ENCODE measurements at places on chromosomes 2 and 18.

DNA sequence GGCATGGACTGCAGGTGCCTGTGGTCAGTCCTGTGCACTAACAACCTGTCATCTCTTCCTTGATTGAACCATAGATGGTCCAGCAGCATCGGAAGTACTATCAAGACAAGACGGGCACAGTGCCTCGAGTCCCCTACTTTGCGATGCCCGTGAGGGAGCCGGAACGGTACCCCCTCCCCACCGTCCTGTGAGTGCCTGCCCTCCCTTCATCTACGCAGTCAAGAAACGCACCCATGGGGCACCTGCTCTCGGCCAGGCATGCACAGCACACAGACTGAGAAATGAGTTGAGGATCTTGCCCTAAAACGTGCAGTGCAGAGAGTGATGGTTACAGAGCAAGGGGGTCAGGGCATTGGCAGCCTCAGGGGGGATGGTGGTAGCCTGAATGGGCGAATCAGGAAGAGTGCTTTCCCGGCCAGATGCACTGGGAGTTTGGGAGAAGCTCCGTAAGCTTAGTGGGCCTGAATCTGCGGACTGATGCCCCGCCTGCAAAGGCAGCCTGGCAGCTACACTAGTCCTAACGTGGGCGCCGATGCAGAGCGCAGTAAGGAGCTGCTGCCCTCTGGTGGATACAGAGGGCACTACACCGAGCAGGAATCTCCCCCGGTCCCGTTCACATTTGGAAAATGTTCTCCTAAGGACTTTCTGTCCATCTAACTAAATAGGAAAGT is 63.6 kb downstream of the CIB4 start:
- peak; percentile 89 for DNase-seq

GRCh38 chr18:74172697-74173433 is 24.5 kb downstream of the TIMM21 start:
- no peak for DNase-seq

DNA sequence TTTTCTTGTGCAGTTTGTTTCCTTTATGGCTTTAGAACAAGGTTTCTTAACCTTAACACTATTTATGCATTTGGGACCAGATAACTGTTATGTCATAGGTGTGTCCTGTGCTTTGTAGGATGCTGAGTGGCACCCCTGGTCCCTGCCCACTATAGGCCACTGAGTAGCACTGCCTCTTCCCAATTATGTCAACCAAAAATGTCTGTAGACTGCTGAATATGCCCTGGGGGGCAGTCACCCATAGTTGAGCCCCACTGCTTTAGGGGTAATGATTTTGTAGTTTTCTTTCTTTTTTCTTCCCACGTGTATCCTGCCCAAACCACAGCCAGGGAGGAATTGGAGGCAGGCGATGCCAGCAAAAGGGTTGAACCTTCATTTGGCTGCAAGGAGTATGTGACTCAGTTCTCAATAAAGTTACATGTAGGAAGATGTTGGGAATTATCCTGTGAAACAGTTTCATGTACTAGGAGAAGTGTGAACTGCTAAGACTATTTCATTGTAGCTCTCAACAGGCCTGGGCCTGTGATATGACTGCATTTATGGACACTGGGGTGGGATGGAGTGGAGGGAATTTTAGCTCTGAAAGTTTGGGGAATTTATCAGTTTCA is 65.7 kb downstream of the FMNL2 start:
- no peak for DNase-seq

- DNase-seq = no peak
Measured at GRCh38 chr2:28433935-28434599, 41.4 kb downstream of the FOSL2 start.

- DNase-seq = peak; percentile 20
Measured at GRCh38 chr2:122063716-122064115, 308.3 kb downstream of the TSN start.

DNA sequence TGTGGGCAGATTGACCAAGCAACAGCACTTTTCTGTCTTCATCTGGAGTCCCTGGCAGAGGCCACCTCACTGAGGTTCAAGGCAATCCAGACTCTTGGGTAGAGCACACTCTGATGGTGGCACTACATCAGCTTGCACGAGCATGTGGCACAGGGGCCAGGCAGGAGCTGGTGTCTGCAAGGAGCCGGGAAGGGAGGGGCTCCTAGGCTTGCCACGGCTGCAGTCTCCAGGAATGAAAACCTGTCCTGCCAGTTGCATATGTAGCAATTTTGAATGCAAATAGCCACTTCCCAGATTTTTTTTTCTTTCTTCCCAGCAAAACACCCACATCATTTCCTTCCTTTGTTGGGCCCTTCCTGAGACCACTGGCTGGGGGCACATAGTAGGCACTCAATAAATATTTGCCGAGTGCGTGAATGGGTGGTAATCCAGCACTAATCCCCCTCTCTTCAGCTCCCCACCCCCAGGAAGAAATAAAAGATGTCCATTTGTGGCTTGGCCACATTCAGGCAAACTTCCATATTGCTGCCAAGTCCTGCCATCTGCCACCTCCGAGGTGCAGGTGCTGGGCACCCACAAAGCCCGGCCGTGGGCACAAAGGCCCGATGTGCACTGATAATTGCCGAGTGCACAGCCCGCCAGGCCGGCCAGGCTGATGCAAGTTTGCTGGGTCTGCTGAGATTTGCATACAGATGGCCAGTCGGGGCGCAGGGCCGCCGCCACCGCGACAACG is 72.4 kb downstream of the MYCN start:
- DNase-seq = no peak

DNA sequence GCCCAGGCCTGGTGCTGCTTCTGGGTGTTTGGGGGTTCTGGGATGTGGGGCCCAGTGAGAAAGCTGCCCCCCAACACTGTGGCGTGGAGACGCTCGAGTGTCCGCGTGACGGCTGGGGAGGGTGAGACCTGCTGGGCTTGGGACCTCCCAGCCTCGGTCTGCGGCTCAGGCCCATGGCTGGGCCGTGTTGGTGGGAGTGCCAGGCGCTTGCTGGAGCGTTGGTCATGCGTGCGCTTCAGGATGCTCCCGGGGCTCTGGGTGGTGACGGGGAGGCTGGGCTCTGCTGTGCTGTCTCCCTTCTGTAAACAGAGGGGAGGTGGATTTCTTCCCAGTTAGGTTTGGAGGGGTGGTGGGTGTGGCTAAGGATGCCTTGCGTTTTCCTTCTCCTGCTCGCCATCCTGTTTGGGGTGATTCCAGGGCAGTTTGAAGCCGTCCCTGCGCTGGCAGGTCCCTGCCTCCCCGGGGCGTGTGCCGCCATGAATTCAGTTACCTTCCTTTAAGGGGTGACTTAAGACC is 606 bp downstream of the GAL3ST2 start:
- DNase-seq = no peak

DNA sequence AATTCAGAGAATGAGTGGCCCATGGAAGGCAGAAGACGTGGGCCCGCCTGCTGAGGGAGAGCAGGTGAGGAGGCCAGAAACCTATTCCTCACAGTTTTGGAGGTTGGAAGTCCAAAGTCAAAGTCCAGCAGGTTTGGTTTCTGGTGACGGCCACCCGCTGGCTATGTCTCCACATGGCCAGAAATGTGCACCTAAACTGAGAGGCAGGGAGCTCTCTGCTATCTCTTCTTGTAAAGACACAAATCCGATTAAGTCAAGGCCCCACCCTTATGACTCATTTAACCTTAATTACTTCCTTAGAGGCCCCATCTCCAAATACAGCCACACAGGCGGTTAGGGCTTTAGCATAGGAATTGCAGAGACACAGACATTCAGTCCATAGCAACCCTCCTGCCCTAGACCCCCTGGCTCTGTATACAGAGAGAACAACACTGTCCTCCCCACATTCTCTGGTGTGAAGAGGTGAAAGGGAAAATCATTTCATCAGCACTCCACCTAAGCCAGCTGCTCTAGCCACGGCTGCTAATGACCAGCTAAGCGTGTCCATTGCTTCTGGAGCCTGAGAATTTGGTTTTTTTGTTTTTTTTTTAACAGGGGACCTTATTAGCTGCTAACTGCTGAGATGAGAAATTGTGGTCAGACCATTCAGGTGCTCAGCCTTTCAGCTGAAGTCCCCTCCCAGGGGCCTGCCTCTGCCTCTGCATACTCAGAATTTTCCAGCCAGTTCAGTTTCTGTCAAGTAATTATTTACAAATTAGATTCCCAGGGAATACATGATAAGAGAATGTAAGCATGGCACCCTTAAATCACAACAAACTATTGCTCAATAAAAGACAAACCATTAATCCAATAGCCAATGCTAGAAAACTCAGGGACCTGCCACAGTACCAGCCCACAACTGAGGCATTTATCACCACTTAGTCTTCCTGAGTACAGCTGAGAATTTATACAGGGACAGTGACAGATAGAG is 368.7 kb upstream of the ID2 start:
- DNase-seq = peak; percentile 96

DNA sequence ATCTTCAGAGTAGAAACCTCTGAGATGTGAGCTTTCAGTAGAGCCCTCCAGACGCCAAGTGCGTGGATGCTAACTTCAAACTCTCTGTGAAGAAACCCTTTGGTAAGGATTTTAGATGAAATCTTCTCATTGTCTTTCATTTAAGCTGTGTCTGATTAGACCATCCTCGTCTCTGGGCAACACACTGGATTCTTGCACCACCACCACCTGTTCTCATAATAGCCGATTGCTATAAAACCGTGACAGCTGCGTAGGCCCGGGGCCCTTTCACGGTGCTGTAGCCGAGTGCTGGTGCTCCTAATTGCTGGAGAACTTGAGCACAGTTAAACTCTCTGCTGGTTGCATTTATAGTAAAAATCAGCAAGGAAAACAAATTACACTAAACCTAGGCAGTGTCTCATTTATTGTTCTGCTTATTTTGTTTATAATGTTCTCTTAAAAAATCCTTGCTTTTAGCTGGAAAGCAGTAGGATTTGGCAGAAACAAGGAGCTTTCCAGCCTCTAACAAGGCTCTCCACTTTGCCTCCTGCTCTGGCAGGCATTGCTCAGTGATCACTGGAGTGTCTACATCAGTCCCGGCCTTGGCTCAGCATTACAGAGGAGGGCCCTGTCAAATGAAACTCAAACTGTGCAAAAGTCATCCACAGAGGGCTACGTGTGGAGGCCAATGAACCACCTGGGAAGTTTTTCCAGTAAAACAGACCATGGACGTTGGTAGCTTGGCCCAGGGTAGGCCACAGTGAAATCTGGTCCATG is 40.9 kb upstream of the MBP start:
- DNase-seq = peak; percentile 1

- no peak for DNase-seq
Measured at GRCh38 chr2:44450806-44451205, 89.1 kb downstream of the CAMKMT start.

DNA sequence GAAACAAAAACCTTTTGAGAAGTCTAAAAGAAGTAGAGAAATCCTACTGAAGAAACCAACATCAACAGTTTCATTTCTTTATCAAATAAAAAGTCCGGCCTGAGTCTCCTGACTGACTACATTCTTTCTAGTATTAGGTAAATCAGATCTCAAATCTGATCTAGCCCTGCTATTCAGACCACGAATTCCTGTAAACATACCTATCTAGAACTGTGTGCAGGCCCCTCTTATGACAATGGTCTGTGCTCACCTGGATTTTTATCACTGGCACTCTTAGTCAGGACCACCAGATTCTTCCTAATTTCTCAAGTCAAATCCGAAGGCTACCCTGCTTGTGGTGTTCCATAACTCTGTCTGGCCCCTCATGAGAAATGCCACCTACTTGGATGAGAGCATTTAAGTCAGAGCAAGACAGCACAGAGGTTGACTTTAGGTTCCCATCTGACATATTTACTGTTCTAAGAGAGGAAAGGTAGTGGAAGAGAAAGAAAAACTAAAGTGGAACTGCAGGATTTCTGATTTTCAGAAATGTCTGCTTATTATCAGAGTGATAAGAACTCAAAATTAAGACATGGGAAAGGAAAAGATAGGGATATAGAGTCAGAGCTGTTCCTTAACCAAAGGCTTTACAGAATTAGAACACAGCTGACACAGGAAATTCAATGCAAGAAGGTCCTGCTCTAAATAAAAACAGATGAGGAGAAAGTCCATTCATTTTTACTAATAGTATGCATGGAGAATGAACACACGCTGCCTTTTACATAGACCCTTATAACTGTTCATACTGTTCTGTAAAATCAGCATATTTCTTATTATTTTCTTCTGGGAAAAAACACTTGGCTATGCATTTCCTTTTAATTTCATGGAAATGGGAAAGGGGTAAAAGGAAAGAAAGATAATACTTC is 56.5 kb downstream of the SLC8A1 start:
- DNase-seq = peak; percentile 21

- no peak for DNase-seq
Measured at GRCh38 chr2:235806986-235807750, 313.3 kb downstream of the AGAP1 start.

DNA sequence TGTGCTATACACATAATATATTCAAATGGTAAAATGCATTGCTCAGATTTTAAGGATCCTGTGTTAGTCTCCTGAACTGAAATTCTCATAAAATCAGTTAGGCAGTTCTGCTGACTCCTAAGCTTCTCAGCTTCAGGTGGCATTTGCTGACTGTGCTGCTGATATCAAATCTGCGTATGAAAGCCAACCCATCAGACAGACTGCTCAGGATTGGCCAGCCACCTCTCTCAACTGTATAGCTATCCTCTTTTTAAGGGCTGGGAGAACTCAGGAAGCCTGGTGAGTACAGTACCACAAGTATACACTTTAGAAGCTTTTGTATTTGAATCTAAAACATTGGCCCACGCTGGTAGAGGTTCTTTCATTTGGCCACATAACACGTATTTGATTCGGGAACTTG is 28.7 kb downstream of the PTCD3 start:
- DNase-seq = no peak

- no peak for DNase-seq
Measured at GRCh38 chr2:173869244-173870229, 95.6 kb downstream of the SP3 start.

DNA sequence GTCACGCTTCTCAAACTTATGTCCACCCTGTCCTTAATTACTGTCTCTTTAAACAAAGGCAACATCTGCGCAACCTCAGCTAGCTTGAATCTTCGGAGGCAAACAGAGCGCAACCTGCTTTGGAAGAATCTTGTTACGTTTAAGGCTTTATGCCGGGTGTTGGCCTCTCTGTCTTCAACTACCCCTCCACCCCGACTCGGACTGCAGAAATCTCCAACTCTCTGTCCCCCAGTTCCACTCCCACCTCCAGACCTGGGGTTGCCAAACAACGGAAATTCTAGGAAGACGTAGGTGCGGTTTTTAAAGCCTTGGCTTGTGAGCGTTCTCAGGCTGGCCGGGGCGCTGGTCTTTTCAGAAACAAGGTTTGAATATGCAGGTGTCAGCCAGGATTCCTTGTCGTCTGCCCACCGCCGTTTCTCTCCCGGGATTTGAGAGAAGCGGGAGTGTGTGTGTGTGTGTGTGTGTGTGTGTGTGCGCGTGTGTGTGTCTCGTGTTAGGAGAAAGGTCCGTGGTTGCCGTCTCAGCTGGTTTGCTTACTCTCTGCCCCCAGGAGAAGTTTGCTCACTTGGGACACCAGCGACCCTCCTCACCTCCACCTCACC is 1.1 kb upstream of the ONECUT2 start:
- DNase-seq = peak; percentile 55

- DNase-seq = no peak
Measured at GRCh38 chr2:102055346-102055990, 63.7 kb downstream of the IL1R2 start.
